Astrocyte of the hippocampus (primary cell): ENCODE measurements at places on chromosomes 3 and 15.

GRCh38 chr15:90744759-90745402 lies 27.7 kb downstream of the BLM start:
- DNase-seq: no peak

- DNase-seq: no peak
Observed at GRCh38 chr15:48089702-48090101, 31.1 kb upstream of the SLC24A5 start.

DNA sequence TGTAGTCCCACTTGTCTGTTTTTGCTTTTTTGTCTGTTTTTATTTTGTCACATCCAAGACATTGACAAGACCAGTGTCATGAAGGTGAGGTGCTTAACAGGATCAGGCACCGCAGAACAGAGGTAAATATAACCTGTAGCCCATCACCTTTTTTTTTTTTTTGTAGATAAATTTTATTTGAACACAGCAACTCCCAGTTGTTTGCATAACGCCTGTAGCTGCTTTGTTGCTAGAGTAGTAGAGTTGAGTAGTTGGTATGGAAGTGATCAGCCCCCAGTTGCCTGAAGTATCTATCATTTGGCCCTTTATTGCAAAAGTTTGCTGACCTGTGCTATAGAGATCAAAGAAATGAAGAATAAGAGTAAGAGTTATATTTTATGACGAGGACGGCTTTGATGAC lies 135.0 kb downstream of the TCF12 start:
- DNase-seq: no peak

- DNase-seq: no peak
Observed at GRCh38 chr15:53346583-53346982, 412.9 kb downstream of the WDR72 start.

DNA sequence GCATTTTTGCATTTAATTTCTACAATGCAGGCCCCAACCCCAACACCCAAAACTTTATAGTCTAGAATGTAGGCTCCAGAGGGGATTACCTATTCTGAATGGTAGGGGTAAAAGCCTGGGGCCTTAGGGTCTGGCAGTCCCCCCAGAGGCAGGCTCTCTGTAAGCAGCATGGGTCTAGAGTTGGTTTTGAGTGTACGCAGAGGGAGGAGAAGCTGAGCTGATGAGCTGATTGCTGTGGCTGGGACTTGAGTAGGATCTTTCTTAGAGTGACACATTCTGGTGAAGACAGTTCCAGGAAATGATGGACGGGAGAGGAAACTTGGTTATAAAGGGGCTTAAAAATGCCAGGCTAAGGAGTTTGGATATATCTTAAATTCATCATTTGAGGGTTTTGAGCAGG lies 2.1 kb downstream of the LPP start:
- DNase-seq: no peak

- peak; percentile 45 for DNase-seq
Observed at GRCh38 chr3:194485468-194485880, 1.3 kb downstream of the ATP13A3 start.

GRCh38 chr15:75213768-75214221 lies 12.1 kb downstream of the C15orf39 start:
- no peak for DNase-seq

DNA sequence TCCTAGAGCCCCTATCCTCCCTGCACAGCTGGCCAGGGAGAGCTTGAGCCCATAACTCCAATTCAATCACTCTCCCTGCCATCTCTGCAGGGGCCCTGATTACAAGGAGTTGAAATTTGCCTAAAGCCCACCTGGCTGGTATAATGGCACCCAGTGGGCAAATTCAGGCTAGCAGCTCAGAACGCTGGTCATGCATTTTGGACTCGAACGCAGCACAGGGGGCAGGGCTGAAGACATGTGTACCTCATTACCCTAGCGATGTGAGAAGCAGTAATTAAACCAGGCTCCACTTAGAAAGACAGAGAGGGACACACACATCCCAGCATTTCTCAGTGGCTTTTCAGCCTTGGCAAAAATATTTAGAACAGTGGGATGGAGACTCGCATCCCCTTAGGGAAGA lies 3.2 kb downstream of the INSYN1 start:
- no peak for DNase-seq

- DNase-seq: no peak
Observed at GRCh38 chr3:37556789-37557301, 304.8 kb upstream of the CTDSPL start.

- peak; percentile 49 for DNase-seq
Observed at GRCh38 chr15:38266247-38266986, 13.8 kb downstream of the SPRED1 start.

DNA sequence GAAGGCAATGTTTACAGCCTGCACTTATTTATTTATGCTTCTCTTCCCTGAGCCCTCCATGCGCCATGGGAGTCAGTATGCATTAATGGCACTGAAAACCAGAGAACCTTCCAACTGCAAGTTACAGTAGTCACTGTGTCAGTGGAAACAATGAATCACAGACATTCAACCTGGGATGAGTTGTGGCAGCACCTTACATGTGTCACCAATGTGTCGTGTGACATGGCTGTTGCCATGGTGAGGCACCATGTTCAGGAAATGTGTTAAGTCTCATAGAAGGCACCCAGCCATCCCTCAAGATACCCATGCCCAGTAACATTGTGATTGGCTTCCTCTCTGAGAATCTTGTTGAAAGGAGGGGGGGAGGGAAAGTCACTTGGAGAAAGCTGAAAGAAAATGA lies 105.0 kb downstream of the FOXP1 start:
- DNase-seq: no peak

GRCh38 chr3:134937256-134938028 lies 142.4 kb downstream of the EPHB1 start:
- DNase-seq: peak; percentile 16

- peak; percentile 58 for DNase-seq
Observed at GRCh38 chr3:13041113-13041776, 32.0 kb downstream of the IQSEC1 start.

DNA sequence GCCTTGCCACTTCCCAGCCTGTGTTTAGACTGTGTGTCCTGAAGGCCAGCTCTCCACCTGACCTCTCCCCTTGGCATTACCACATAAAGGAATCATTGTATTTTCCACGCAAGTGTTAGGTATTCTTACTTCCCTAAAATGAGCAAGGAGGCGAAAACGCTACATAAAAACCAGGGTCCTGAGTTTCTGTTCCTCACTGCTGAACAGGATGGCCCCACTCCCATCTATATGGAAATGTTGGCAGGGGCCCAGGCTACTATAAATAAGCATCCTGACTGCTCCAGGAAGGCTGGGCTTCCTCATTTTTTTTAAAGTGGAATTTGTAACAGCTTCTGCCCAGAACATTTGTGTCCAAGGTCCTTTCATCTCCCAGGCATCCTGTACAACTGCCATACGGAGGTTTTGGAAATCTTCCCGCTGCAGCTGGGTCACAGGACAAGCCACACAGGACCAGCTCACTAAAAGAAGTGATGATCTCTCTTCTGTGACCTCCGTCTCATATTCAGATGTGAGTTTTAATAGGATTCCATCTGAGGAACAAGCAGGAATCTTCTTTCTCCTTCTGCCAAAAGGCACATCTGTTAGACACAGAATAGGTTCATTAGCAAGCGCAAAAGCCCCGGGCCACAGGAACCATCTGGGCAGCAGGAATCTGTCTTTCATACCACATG lies 56.4 kb upstream of the LIMD1 start:
- DNase-seq: no peak

- no peak for DNase-seq
Observed at GRCh38 chr15:26550880-26551279, 222.0 kb downstream of the GABRB3 start.

- peak; percentile 88 for DNase-seq
Observed at GRCh38 chr3:40920041-40920440, 279.3 kb upstream of the CTNNB1 start.

DNA sequence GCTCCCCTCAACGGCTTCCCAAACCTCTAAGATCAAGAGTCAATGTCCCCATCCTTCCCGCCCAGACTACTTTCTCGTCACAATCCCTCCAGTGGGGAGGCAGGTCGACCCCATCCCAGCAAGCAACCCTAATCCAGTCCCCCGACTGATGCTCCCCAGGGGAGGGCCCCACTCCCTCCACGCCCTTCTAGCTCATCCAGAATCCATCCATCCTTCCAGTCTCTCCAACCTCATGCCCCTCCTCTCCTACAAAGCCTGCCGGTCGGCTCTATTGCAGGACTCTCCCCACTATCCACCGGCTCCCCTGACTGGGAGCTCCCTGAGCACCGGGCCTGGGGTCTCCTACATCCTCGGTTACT lies 1.3 kb downstream of the ADAMTS7 start:
- no peak for DNase-seq

DNA sequence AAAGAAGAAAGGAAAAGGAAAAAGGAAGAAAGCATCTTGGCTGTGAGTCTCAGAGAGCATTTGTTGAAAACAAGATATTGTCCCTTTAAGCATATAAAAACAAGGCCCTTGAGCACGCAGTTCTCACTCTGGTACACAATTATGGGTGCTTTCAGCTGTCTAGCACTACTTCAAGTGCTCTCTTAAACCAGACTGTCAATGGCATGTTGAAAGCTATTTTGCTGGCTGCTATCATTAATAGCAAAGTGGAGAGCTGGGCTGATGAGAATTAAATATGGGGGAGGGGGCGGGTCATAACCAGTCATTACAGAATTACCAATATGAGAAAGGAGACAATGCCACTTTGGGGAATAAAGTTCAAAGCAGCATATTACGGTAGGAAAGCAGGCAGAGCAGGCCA lies 9.3 kb downstream of the TLE3 start:
- DNase-seq: no peak

- DNase-seq: no peak
Observed at GRCh38 chr3:125051205-125051604, 4.6 kb downstream of the HEG1 start.

DNA sequence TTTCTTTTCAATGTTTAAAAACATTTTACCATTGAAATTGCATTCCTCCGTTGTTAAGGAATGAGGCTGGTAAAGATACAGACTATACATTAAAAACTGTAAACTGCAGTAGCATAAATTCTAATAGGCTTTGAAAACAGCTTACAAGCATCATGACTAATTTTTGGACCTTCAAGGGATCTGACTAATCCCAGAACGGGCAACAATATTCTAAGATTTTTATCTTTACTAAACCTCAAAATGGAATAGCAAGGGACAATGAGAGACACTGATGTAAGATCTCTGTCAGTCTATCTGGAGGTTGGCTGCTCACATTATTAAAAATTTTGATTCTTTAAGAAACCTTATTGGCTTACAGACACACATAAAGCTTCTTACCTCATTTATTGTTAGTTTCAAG lies 74.7 kb downstream of the BTD start:
- no peak for DNase-seq

GRCh38 chr3:54653456-54654195 lies 274.2 kb downstream of the LRTM1 start:
- DNase-seq: peak; percentile 14
